ENCODE measurements at places on chromosomes 7 and 10.

GRCh38 chr7:23474094-23474828 is 4.0 kb upstream of the IGF2BP3 start:
- DNase-seq: peak; percentile 91

DNA sequence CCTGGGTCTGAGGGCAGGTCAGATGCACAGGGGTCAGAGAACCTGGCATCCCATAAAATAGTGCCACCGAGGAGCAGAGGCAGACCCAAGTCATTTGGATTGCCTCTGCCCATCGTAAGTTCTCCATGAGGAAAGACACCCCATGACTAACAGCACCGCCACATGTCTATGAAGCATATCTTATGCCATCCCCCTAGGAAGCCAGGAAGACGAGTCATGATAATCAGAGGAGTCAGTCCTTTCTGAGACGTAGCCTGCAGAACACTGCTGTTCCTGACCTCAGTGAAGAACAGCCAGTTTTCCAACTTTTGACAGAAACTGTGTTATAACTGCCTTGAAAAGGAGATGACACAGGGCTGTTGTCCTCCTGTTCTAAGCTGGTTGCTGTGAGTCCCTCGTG is 51.2 kb downstream of the INSYN2A start:
- peak; percentile 62 for DNase-seq

DNA sequence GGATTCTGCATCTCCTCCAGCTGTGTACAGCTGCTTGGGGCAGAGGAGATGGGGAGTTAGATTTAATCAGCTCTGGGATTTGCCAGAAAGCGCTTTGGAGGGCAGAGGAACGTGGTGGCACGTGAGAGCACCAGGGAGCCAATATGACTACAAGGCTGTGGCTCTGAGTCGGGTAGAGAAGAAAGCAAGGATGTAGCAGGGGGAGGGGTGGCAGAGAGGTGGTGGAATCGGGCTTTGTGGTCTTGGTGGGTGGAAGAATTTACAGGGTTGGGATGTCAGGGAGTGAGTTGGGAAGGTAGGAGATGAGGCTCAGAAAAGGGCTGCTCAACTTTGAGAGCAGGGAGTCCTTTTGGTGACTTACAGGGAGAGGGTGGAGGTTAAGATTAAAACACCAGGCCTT is 113.6 kb downstream of the CCNY start:
- no peak for DNase-seq

DNA sequence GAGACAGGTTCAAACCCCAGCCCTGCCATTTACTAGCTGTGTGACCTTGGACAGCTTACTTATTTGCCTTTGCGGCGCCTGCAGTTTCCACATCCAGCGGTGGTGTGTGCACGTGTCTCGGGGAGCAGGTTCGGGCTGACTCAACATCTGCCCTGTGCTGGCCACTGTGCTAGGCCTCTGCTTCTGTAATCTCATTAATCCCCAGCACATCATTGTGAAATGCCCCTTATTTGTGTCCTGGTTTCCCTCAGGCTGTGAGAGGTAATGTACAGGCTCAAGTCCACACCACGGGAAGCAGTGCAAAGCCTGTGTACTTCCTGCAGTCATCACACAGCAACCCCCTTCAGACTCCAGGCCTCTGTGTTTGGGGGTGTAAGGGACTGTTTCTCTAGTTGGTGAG is 285.7 kb downstream of the RPS24 start:
- no peak for DNase-seq

DNA sequence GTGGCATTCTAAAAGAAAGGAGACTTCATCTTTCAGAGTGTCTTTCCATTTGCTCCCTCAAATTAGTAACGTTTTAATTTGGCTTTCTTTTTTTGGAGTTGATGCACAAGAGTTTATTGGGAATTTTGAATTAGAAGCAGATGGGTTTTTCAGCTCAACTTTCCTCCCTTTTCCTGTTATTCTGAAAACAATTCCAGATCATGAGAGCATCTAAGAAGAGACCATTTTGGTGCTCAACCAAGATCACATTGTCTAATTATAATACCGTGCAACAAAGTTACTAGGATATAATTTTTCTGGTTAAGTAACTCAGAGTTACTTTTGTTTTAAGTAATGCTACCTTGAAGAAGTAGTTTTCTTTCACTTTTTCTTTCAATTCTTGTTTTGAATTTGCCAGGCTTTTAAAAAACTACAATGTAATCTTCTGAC is 396.6 kb upstream of the KLF6 start:
- DNase-seq: no peak

DNA sequence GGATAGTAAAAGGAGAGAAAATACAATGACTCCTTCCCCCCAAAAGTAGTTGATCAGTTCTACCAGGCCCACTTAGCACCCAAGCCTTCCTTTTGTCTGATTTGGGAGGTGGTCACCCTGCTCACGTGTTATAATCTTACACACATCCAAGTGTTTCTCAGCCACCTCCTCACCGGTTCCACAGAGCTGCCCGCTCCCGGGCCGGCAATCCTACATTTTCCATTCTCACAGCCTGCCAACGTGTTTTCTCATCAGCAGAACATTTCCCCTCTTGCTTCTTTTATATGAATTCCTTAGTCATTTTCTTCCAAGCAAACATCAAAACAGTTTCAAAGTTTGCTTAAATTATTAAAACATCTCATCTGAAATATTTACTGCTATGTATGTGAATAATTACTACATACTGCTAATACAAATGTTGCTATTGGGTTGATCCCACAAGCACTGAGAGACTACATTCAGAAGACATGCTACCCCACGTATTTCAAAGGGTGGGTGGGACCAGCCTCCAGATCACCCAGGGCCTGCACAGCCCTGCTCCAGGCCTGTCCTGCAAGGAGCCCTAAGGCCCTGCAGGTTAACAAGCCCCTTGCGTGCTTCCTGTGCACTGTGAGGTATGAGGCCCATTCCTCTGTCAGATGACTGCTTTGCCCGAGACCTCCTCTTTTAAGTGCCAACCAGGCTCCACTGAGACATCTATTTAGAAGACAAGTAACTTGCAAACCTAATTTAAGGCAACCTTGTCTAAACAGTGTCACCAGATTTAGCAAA is 75.3 kb downstream of the GRB10 start:
- no peak for DNase-seq

GRCh38 chr10:78726171-78726570 is 342.6 kb upstream of the ZMIZ1 start:
- DNase-seq: no peak

GRCh38 chr7:155283565-155284194 is 14.0 kb upstream of the INSIG1 start:
- DNase-seq: no peak

GRCh38 chr10:30127120-30127541 is 67.7 kb upstream of the JCAD start:
- DNase-seq: no peak

DNA sequence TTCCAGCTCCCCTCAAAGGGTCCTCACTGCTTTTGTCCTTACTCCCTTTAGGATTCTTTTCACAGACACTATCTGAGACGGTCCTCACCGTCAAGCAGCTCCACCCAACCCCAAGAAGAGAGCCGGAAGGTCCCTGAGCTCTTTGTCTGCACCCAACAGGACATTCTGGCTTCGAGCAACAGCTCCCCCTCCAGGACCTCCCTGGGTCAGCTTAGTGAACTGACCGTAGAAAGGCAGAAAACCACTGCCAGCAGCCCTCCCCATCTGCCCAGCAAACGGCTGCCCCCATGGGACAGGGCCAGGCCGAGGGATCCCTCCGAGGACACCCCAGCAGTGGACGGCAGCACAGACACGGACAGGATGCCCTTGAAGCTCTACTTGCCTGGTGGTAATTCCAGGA is 19.9 kb downstream of the MINDY4 start:
- DNase-seq: no peak

DNA sequence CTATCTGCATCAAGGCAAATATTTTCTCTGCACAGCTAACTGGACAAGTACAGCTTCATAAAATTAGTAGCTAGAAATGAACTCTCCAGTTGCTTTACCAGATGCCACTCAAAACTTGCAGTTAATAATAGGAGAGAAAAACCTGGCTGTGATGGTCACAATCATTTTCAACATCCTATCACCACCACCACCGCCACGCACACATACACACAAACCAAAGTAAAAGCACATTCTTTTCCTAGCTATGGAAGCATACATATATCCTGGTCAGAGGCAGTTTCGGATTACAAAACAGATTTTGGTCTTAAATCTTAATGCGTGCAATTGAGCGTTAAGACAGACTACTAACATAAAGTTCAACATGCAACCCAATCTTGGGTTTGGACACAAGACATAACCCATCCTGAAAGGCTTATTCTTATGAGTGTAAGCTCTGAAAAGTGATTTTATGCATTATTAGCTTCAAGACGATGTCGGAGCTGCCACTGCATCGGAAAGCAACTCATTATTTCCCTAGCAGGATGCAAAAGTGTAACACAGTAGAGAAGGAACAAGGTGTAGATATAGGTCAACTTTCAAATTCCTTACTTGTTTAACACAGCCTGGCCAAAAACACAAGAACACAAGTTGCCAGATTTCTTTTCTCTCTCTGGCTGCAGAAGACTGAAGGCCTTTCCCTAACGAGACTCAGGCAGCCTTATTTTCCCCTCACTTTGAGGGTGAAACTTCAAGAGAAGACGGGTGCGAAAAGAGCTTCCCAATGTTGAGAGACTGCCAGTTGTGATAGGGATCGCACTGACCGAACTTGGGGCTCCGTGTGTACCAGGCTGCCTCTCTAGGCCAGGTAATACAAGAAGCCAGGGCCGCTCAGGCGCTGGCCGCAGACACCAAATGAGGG is 1.2 kb downstream of the CACUL1 start:
- DNase-seq: no peak

GRCh38 chr7:21429021-21429420 is 1.1 kb downstream of the SP4 start:
- DNase-seq: peak; percentile 3

DNA sequence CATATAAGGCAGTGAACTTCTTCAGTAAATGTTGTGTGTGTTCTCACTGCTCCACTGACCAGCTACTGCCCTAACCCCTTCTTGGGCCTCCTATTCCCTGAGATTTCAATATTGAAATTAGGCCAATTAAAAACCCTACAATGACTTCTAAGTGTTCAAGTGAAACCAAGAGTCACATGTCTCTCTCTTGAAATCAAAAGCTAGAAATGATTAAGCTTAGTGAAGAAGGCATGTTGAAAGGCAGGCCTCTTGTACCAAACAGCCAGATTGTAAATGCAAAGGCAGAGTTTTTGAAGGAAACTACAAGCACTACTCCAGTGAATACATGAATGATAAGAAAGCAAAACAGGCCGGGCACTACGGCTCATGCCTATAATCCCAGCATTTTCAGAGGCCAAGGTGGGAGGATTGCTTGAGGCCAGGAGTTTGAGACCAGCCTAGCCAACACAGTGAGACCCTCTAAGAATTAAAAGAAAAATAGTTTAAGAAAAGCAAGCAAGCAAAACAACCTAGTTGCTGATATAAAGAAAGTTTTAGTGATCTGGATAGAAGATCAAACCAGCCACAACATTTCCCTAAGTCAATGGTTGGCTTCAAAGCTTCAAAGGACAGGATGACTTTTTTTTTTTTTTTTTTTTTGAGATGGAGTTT is 22.3 kb downstream of the BRAF start:
- no peak for DNase-seq

GRCh38 chr10:77741746-77742145 is 104.1 kb upstream of the KCNMA1 start:
- no peak for DNase-seq

GRCh38 chr7:116540743-116541142 is 15.9 kb downstream of the CAV1 start:
- no peak for DNase-seq

DNA sequence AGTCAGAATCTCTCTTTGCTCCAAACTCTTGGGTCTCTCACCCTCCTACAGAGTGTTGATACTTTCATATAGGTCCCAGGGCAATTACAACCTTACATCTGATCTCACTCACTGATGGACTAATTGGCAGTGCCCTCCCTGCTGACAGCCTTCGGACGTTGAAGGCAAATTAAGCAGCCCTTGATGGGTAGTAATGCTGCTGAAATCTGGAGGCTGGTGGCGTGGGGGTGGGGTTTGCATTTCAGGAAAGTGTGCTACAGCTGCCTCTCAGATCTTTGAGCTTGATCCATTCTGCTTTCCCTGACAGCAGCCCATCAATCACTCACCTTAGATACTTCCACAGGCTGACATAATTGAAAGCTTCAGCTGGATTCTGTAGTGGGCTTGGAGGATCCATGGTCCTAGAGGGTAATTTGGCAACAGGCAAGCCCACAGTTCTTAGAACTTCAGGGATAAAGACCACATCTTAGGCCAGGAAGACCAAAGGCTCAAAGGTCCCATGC is 349.1 kb upstream of the PODXL start:
- DNase-seq: no peak

- DNase-seq: no peak
Observed at GRCh38 chr7:50782375-50783208, at the start of gene GRB10. TSS of gene GRB10 (minus strand) at chr7:50782896. CDS start at chr7:50732322, 50,574 bp downstream.

DNA sequence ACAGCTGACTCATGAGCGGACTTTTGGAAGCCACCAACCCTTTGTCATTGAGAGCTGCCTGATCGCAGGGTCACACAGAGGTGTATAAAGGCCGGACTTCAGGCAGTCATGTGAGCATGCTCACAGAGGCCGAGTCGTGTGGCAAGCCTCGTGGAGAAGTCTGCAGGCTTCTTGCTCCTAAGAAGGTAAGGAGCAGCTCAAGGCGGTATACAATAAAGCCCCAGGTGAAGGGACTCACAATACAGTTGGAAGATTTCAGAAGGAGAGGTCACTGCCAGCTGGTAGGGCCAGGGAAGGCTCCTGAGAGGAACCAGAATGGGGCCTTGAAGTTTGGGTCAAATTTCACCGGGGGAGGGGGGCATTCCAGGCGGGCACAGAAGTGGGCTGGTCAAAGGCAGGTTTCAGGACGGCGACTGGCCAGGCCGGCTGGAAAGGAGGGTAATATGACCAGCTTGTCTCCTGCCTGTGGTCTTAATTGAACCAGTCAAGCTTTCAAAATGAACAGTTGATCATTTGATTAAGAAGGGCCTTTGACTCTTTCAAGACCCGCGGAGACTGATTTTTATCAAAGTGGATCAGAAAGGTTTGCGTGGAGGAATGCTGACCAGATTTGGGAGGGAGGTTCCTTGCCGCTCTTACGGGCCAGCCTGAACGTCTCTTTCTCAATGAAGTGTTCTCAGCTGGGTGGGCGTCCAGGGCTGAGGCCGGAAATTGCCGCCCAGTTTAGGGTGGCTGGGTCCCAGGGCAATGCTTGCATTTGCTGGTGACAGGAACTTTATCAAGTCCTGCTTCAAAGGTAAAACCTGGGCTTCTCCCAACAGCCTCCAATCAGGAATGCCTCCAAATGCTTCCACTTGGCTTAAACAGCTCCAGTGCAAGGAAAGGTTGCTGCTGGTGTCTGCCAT is 178.6 kb downstream of the EMX2 start:
- no peak for DNase-seq

- DNase-seq: no peak
Observed at GRCh38 chr7:29607889-29608288, 44.3 kb downstream of the PRR15 start.

GRCh38 chr7:101874028-101874427 is 56.6 kb downstream of the CUX1 start:
- no peak for DNase-seq

DNA sequence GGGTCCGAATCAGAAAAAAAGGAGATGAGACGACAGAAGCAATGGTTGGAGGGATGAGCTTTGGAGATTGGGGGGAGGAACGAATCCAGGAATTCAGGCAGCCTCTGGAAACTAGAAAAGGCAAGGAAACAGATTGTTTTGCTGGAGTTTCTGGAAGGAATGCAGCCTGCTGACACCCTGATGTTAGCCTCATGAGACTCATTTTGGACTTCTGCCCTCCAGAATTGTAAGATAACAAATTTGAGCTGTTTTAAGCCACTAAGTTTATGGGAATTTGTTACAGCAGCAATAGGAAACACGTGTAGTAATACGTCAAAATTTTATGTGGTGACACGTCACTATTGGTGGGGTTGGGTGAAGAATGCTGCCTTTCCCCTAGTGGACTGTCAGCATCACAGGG is 25.6 kb upstream of the NPS start:
- DNase-seq: no peak
